A549 treated with Mapracorat at 1 μM for 4 hours (cell line): ENCODE measurements at places on chromosomes 6 and 20. TPM values are rescaled to one million over a fixed set of nuclear protein-coding genes. Genes with fewer than 3 reads are reported as not detected.

The C6orf15 gene
- not detected in 5 replicates for total RNA-seq

The TGM3 gene
- total RNA-seq: 0.06 to 0.22 TPM in 2 of 5 replicates, not detected in the others

The TMEM242 gene
- total RNA-seq: 5.8 to 8.7 TPM (median 6.4 TPM) in 5 replicates

The KHDC1L gene
- total RNA-seq: 0.29 TPM in 1 of 5 replicates, not detected in the others

The TP53TG5 gene
- not detected in 5 replicates for total RNA-seq

The COL10A1 gene
- 0.05 to 0.75 TPM in 2 of 5 replicates, not detected in the others for total RNA-seq

The GABRR2 gene
- total RNA-seq: not detected in 5 replicates

The SOX18 gene
- total RNA-seq: 1.1 to 2.7 TPM (median 2.3 TPM) in 5 replicates
